GM04504 (cell line): ENCODE measurements at places on chromosomes 1 and 21.

- no peak for DNase-seq
These were observed 29.4 kb downstream of the SPATA46 start for GRCh38 chr1:162347281-162347680.

DNA sequence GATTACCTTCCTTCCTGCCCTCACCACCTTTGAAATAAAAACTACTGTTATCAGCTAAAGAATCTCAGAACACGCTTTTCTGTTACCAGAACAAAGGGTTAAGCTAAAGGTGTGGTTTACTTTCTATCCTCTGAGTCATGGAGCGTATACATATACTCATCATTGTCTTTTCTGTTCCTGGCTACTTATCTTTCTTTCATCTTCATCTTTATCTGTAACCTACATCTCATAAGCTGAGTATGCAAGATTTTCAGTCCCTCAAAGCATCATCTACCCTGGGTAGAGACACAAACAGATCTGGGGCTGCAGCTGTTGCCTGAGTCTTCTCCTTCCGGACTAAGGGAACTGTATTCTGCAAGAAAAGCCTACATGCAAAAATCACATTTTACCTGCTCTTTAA, 75.6 kb downstream of the LMO4 start:
- no peak for DNase-seq

GRCh38 chr1:182111496-182111895, 50.0 kb upstream of the ZNF648 start:
- DNase-seq = no peak

GRCh38 chr1:109783436-109783835, 19.7 kb upstream of the EPS8L3 start:
- peak; percentile 46 for DNase-seq

- DNase-seq = no peak
These were observed 29.2 kb upstream of the CNTN2 start for GRCh38 chr1:205013683-205014367.

DNA sequence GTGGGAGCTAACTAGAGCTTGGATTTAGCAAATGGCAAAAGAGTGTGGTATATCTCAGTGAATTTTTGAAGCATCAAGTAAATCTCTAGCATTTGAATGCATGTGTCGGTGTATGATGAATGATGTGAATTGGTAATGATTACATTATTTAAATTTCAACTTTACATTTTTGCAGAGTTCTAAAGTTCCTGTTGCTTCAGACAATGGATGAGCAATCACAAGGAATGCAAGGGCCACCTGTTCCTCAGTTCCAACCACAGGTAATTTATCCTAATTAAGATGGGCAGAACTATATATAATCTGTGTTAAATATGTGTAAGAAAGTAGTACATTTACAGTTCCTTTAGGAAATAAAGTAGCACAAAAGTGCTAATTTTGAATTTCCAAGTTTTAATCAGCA, 75.6 kb downstream of the NEK7 start:
- DNase-seq = no peak

GRCh38 chr1:235511470-235512240, 7.4 kb upstream of the B3GALNT2 start:
- no peak for DNase-seq

DNA sequence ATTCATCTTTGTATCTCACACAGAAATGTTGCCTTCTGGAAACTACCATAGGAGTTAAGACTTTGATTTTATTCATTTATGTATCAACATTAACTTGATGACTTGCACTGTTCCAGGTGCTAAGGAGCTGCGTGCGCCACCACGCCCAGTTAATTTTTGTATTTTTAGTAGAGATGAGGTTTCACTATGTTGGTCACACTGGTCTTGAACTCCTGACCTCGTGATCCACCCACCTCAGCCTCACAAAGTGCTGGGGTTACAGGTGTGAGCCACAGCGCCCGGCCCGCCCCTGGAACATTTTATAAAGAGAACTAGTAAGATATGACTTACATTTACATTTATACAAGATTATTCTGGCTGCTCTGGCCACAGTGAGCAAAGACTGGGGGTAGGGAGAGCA, 252.2 kb downstream of the FAF1 start:
- no peak for DNase-seq

DNA sequence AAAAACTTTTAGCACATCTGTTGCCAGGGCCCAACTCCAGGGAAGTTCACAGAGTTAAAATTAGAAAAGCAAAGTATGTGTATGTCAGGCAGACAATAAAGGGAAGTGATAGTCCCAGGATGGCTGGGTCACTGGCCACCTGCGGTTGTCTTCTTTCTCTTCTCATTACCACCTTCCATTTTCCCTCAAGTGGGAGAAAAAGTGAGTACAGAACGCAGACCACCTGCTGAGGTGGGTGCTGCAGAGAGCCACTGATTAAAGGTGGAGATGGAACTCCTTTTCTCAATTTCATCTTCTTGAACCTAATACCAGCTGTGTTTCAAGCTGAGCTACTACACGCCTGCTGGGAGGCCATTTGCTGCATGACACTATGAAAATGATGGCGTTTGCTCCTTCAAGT, 88.8 kb upstream of the PDE4B start:
- DNase-seq = no peak

- DNase-seq = no peak
These were observed 147.2 kb downstream of the RASAL2 start for GRCh38 chr1:178241057-178241456.

DNA sequence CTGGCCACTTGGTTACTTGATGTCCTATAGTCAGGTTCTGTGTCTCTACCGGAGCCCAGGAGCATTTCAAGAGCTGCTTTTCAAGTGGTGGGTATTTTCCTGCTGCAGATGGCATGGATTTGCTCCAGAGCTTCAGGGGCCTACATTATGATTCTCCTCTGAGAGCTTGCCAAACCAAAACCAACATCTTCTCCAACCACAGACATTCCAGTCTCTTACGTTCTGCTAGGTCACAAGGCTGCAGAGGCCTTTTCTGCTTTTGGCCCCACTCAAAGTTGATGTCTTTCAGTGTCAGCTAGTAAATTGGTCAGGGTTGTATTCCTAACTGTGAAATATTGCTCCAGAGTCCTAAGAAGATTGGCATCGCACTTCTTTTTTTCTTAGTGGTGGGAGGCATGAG, 14.7 kb upstream of the AQP10 start:
- peak; percentile 38 for DNase-seq

DNA sequence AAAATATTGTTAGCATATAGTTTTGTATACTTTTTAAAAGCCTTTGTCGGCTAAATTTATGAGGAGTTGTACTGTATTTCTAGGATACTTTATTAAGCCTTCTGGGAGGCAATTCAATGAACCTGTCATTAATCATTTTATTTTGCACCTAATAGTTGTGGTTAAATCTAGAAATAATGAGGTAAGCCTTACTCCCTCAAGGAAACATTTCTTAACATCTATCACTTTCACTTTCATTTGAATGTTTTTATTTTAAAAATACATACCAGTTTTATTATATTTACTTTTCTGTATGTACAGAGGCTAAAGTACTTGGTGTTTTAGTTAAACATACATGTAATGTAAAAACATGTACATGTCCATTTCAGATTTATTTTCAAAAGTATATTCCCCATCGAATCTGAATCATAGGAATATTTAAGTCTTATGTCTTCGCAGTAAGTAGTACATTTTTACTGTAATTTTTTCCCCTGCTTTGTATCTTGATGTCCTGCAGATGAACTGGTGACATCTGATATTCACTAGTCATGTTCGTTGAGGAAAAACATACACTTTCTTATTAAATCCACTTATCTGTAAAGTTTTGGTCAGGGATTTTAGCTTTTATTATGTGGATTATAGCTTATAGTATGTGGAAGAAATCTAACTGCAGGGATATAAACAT, 82.8 kb downstream of the DISP1 start:
- DNase-seq = no peak

DNA sequence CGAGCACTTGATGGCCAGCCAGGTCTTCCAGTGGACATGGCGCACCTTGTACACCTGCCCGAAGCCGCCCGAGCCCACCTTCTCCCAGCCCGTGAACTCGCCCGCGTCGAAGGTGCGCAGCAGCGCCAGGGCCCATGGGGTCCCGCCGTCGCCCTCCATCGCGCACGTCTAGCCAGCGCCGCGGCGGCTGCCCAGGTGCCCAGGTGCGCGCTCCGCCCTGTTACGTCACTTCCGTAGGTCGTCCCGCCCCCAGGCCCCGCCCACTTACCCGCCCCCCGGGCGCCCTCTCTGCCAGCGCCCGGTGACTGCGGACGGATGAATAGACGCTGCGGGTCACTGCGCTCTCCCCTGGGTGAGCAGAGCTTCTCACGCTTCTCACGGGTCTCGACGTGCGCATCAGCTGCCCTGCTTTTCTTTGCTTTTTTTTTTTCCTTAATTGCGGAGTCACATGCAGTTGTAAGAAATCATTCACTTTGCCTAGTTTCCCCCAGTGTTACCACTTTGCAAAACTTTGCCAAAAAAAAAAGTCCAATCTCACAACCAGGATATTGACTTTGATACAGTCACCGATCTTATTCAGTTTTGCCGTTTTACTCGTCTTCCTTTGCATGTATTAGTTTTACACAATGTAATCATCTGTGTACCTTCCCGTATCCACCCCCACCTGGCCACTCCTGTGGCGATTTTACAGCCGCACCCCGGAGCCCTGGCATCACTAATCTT, at the start of gene RIPK4:
TSS of gene RIPK4 (minus strand) at position 170 of the 723 bp plus-strand sequence. CDS start at position 159, 11 bp downstream.
- DNase-seq = no peak

- no peak for DNase-seq
These were observed 37.5 kb downstream of the TRAPPC10 start for GRCh38 chr21:44049606-44050005.

DNA sequence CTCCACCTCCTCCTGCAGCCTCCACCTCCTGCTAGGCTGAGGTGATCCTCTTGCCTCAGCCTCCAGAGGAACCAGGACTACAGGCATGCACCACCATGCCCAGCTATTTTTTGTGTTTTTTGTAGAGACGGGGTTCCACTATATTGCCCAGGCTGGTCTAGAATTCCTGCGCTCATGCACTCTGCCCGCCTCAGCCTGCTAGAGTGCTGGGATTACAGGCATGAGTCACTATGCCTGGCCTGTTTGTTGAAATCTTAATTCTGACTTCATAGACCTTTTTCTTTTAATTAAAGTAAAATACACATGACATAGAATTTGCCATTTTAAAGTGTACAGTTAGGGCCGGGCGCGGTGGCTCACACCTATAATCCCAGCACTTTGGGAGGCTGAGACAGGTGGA, 42.7 kb downstream of the FAAP20 start:
- DNase-seq = no peak

DNA sequence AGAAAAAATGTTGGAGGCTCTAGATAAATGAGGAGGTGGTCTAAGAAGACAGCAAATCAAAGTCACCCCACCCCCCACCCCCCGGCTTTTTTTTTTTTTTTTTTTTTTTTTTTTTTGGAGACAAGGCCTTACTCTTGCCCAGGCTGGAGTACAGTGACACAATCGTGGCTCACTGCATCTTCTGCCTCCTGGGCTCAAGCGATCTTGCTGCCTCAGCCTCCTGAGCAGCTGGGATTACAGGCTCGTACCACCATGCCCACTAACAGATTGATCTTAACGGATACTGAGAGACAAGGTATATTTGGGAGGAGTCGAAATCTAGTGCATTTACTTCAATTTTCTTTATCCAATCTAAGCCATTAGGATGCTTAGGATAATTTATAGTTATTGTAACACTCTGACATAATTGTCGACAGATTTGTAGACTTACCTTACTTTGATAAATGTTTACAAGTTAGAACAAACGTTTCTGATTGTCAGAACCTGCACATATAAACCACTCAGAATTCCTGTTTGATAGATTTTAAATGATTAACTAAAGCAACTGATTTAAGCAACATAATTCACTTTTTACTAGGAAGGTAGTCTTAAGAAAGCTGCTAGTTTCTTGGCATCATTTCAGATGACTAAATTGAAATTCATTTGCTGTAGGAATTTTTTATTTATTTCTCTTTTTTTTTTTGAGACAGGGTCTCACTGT, 33.7 kb upstream of the NBL1 start:
- DNase-seq = no peak

DNA sequence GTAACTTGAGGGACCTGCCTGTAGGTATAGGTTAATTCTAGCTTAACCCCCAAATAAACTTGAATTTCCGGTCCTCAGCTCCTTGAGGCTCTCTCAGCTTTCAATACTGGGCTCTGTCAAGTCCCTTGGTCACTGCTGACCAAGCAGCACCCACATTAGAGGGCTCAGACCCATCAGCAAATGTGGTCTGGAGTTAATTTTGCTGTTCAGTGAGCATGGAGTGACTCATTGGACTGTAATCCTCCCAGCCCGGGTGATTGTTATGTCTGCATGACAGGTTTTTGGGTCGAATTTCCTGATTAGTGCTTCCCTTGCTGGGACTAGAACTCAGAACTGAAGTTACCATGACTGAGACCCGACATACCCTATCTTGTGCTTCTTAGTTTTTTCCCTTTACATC, 130.6 kb downstream of the URB2 start:
- DNase-seq = peak; percentile 32

- peak; percentile 73 for DNase-seq
These were observed 11.9 kb downstream of the PIGV start for GRCh38 chr1:26799479-26800142.

DNA sequence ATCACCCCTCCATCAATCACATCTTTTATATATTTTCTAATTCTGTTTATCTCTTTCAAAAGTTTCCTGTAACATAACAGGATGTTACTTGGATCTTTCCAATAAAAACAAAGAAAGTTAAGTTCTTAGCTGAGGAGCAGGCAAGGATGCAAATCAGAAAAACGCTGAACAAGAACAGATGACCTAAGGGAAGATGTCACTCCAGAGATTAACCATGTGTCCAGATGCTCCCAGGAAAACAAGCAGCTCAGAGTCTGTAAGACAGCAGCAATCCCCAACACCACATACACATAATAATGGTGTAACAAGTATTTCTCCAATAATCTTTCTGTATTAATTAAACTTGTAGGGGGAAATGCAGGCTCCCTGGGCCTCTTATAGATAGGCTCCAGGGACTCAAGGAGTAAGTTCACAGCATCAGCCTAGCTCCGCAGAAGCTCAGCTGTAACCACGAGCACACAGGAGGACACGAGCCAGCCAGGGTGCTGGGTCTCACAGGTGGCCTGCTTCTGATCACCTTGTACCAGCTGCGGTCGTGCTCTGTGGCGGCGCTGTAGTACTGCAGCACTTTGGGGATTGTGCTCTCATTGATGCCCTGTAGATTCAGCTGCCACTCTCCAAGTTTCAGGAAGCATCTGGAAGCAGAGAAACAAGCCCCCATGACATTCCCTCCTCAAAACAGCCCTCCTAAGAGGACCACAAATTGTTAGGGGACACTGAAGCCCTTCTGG, 33.1 kb upstream of the EXOSC10 start:
- no peak for DNase-seq
